Hematopoietic multipotent progenitor cell treated with erythropoietin and hydrocortisone succinate and interleukin-3 and kit ligand, for 6 days (in vitro differentiated cells): ENCODE measurements at places on chromosomes 11 and 22.
A peak's percentile ranks its signal among the peaks of the same experiment; 100 is the strongest.

- peak; percentile 55 for DNase-seq
Measured at GRCh38 chr11:30143098-30143705, 87.6 kb upstream of the FSHB start.

- no peak for DNase-seq
Measured at GRCh38 chr22:30288419-30289140, 725 bp downstream of the CASTOR1 start.

- DNase-seq: no peak
Measured at GRCh38 chr22:29848111-29848510, 10.0 kb upstream of the ASCC2 start.

- DNase-seq: peak; percentile 42
Measured at GRCh38 chr22:41620589-41621098, at the start of gene DESI1. DESI1 (minus strand) TSS chr22:41621043; CDS start chr22:41620839, 204 bp downstream.

DNA sequence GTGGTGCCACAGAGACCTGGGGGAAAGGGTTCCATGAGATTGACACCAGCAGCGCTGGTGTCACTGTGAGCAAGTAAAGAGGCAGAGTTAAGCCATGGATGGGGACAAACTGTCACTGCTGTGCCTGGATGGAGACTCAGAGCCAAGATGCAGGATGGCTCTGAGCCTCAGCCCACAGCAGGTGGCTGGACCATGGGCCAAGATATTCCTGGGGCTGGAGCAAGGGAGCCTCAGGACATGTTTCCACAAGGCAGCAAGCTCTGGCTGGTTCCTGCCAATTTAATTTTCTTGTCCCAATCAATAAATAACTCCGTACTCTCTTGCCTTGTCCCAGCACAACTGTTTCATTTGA, 23.0 kb downstream of the MYO18B start:
- no peak for DNase-seq

- no peak for DNase-seq
Measured at GRCh38 chr11:1409108-1409851, 19.5 kb downstream of the BRSK2 start.

DNA sequence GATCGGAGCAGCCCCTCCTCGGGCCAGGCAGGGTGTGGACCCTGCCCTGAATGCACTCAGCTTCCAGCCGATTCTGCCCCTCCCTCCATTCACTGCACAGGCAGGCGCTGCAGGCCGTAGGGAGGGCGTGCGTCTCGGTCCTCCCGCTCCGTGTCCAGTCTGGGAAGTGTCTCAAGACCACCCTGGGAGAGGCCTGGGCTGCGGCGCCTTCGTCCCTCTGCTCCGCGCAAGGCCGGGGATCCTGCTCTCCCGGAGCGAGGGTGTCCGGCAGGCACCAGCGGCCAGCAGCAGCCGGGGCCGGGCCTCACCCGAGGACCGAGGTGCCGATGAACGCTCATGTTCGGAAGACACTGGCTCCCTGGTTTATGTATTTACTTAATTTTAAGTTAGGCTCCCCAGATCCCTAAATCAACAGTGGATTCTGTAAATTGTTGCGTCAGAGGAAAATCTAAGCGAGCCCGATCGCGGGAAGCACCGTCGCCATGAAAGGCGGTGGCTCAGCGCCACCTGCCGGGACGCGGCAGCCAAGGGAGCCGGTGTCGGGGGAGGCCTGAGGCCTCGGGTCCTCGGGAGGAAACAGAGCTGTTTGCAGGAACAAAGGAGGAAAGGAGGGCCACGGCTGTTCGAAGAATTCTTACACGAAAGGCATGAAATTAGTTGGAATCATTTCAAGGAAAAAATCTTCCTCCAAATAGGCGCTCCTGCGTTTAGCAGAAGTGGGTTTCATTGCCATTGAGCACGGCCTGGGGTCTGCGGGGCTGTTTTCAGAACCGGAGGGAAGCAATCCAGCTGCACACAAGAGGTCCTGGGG, 195.3 kb downstream of the BRD1 start:
- DNase-seq: peak; percentile 68

DNA sequence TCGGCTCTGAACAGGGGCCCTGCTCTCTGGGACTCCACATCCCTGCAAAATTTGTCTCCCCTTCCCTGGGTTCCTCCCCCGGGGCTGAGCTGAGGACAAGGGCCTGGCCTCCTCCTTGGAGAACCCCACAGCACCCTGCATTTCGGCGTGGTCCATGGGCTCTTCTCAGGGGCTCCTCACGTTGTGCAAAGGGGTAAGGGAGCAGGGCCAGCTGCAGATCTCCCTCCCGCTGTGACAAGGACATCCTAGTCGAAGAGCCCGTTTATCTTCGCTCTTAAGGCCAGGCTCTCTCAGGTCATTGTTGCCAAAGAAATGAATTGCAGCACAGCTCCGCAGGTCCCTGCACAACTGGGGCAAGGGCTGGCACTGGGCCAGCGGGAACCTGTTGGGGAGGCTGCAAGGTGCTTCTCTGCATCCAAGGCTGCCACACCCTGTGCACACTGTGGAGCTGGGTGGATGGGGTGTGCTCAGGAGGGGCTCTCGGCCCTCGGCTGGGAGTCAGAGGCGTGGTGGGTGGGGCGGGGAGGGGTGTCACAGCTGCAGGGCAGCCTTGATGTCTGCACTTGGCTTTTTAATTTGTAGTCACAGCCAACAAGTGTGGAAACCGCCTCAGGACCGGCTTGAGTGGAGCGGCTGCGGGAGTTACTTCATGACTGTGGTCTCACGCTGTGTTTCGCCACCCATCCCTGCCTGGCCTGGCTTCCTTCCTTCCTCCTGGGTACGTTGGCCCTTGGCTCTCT, 26.6 kb upstream of the SEPTIN5 start:
- DNase-seq: peak; percentile 35

DNA sequence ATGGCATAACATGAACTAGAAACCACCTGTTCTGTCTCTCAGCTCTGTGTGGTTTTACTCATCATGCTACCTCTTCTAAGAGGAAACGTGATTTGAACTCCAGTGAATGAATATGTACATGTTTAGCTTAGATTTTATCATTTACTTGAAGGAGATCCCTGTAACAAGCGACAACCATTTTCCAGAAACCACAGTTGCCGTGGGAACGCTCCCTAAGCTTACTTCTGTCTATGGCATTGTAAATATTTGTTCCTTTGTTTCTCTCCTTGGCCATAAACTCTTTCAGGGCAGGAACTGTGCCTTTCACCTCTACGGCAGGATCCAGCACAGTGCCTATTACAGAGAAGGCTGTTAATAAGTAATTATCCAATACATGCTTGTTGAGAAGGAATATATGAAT, 17.1 kb upstream of the TPH1 start:
- DNase-seq: no peak

DNA sequence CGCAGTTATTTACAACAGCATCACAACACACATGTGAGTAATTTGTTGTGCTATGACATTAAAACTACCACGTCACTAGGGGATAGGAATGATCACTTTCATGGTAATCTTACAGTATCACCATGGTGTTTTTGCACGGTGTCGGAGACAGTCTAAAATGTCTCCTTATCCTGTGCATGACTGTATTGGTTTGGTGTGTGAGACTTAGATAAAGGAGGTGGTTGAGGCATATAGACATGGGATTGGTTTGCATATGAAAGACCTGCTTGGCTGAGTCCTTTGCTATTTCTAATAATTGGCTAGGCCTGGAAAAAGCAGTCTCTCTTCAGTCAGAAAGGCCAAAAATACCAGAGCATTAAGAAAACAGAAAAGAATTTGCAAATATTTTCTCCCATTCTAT, 30.2 kb downstream of the MSANTD4 start:
- peak; percentile 83 for DNase-seq

DNA sequence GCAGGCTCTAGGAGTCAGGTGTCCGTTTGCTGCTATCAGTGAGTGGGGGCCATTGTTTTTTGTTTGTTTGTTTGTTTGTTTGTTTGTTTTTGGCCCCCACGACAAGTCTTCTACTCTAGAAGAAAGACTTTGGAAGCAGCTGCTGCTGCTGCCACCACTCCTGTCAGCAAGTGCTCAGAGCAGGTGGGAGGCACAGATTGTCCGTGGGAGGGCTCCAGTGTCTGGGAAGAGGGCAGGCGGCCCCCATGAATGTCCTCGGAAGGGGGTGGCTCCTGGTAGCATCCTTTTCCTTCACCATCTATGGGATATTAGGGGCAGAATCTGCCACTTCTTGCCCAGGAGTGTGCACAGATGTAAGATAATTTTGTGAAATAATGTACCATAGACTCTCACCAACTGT, 37.8 kb upstream of the YWHAH start:
- no peak for DNase-seq

DNA sequence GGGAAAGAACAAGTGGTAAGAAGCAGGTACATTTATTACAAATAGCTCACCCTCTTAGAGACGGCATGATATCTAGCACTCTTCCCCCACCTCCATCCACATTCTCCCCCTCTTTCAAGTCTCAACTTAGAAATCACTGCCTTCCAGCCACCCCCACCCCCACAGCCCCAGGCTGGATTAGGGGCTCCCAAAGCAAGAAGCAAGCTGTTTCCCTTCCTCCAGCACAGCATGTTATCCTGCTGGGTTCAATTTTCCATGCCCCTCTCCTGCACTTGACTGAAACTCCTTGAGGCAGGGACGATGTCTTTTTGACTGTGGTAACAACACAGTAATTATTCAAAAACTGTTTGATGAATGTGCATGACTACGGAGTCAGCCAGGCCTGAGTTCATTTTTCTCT, 350.7 kb downstream of the LARGE1 start:
- DNase-seq: no peak

GRCh38 chr11:102346748-102347461, at the start of gene BIRC2:
BIRC2 (plus strand) TSS chr11:102347214; CDS start chr11:102349855, 2,641 bp downstream.
- peak; percentile 95 for DNase-seq

GRCh38 chr11:64384981-64385944, 26.3 kb downstream of the RPS6KA4 start:
- DNase-seq: peak; percentile 52

- no peak for DNase-seq
Measured at GRCh38 chr11:30889143-30889794, 303.1 kb upstream of the MPPED2 start.

GRCh38 chr11:67409261-67409666, 5.4 kb downstream of the TBC1D10C start:
- DNase-seq: peak; percentile 67

DNA sequence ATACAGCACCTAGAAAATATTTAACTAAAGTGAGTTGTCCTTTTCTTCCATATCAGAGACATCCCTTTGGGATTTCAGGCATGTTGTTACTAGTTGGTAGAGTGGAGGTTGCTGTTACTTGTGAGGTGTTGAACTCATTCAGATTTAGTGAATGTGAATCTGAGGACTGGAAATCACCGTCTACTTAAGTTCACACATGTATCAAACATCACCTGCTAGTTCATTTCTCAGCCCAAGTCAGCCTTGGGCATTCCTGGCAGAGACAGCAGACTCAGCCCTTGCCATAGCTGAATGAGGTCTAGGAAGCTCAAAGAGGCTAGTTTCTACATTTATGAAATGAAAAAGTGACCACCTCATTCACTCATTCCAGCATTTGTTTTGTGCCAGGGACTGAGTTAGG, 9.7 kb downstream of the KDELR3 start:
- DNase-seq: no peak

DNA sequence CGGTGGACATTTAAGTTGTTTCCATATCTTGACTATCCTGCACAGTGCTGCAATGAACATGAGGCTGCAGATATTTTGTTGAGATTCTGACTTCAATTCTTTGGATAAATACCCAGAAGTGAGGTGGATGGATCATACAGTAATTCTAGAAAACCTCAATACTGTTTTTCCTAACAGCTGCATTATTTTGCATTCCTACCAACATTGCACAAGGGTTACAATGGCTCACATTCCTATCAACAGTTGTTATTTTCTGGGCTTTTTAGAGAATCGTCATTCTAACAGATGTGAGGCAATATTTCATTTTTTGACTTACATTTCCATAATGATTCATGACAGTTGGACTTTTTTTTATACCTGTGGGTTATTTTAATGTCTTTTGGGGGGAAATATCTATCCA, 716.9 kb upstream of the ANO3 start:
- DNase-seq: no peak

- no peak for DNase-seq
Measured at GRCh38 chr11:34050581-34051348, 766 bp upstream of the CAPRIN1 start.

GRCh38 chr11:124898263-124898680, 607 bp upstream of the ROBO4 start:
- no peak for DNase-seq

GRCh38 chr11:68798221-68798813, 43.4 kb downstream of the CPT1A start:
- DNase-seq: peak; percentile 59

- DNase-seq: no peak
Measured at GRCh38 chr11:131146827-131147490, 223.5 kb upstream of the NTM start.

- no peak for DNase-seq
Measured at GRCh38 chr11:75768909-75769771, 562 bp downstream of the DGAT2 start.

- no peak for DNase-seq
Measured at GRCh38 chr11:85431319-85431718, 195.8 kb downstream of the DLG2 start.

- DNase-seq: no peak
Measured at GRCh38 chr11:15591112-15591537, 476.4 kb downstream of the INSC start.

DNA sequence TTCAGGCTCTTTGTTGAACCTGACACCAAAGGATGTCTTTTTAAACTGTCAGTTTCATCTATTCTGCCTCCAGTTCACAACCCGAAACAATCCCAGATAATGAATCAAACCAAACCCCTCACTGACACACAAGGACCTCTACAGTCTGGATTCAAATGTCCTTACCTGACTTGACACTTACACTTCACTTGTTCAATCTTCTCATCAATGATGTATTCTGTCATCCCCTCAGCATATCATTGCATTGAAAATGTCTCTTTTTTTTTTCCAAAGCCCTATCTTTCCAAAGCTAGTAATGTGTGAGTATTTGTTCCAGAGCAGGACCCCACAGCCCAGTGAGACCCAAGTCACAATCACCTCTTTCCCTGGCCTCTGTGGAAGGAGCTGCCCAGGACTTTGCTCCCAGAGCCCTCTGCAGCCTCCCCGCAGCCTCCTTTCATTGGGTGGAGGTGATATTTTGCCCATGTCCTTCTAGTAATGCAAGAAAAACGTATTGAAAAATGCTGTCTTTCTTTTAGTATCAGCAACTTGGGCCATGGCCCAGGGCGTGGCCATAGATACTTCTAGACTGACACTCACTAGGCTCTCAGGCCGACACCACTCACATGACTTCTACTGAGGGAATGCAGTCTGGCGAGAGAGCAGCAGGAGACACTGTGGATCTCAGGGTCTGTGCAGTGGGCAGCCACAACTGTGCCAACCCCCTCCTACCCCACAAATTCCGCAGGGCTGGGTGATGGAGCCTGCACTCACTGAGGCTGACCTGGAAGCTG, 18.2 kb downstream of the RFPL3 start:
- DNase-seq: no peak

GRCh38 chr11:63448646-63449045, 42.3 kb downstream of the PLAAT5 start:
- DNase-seq: no peak
